ENCODE measurements at places on chromosomes 4 and X.

DNA sequence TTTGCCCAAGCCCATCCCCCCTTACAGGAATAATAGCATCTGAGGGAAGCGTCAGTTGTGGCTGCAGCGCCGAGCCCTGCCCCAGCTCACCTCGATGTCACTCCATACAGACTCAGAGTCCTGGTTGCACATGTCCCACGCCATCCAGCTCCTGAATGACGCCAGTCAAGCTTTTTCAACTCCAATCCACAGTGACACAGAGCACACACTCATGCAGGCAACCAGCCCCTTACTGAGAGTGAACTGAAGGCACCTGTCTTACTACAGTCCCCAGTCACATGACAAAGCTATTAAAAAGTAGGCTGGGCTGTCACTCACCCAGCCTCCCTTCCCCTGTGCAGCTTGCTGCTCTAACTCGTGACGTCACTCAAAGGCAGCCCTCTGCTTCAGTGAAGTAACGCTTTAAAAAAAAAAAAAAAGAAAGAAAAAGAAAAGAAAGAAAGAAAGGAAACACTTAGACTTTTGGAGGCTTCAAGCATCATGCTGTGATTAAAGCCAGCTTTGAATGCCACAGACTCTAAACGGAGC, at the start of gene PPARGC1A:
Gene PPARGC1A (minus strand): TSS at position 234 of the 528 bp plus-strand sequence. CDS start 90 bp downstream, at position 144.
- peak within 1 kb of the TSS; percentile 94 for H3K27ac ChIP-seq
- H3K4me3 ChIP-seq: peak within 1 kb of the TSS; percentile 67
- H3K36me3 ChIP-seq: no peaks in the 10 kb centered on the region
- peaks cover 52% of the 10 kb centered on the region for H3K4me1 ChIP-seq

- no peak overlapping the region for H3K27ac ChIP-seq
- H3K4me1 ChIP-seq: peaks cover 7% of the 10 kb centered on the region
- no peak for DNase-seq
Measured at GRCh38 chrX:150337536-150337935, 25.6 kb upstream of the MAMLD1 start.

- no peak for DNase-seq
- no peak overlapping the region for H3K4me3 ChIP-seq
- no peaks in the 10 kb centered on the region for H3K27me3 ChIP-seq
- peaks cover 36% of the 10 kb centered on the region for H3K4me1 ChIP-seq
- peak overlapping the region; percentile 38 for H3K27ac ChIP-seq
- H3K36me3 ChIP-seq: peaks cover 49% of the 10 kb centered on the region
Measured at GRCh38 chr4:168917138-168917779, 92.8 kb downstream of the CBR4 start.

- no peaks in the 10 kb centered on the region for H3K4me1 ChIP-seq
- no peaks in the 10 kb centered on the region for H3K27me3 ChIP-seq
- H3K27ac ChIP-seq: no peak overlapping the region
- no peak overlapping the region for H3K4me3 ChIP-seq
- DNase-seq: no peak
Measured at GRCh38 chrX:142076633-142077032, 128.5 kb downstream of the MAGEC2 start.

- DNase-seq: no peak
- no peak overlapping the region for H3K27ac ChIP-seq
- H3K36me3 ChIP-seq: no peaks in the 10 kb centered on the region
- H3K27me3 ChIP-seq: no peaks in the 10 kb centered on the region
Measured at GRCh38 chrX:14948691-14949090, 75.5 kb downstream of the MOSPD2 start.

DNA sequence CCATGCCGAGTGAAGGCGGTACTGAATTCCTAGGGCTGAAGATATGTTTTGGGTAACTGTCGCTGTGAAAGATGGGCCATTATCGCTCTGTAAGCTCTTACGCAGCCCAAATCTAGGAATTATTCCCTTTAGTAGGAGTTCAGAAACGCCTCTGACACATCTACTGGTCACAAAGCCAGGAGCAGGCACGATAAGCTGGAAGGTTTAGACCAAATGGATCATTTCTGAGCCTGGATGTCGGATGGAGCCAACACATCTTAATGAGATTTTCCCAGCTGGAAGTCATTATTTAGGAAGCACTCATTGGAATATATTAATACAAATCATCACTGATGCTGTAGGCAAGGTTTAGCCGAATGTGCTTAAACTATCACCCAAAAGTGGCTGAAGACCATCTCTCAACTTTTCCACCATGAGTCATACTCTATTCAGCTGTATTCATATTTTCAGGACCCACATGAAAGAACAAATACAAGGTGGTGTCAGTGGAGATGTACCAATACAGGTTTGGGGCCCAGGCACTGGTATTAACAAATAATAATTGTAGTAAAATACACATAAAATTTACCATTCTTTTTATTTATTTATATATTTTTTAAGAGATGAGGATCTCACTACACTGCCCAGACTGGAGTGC, 34.2 kb upstream of the ATRX start:
- H3K4me1 ChIP-seq: no peaks in the 10 kb centered on the region
- H3K27ac ChIP-seq: no peak overlapping the region
- H3K27me3 ChIP-seq: no peaks in the 10 kb centered on the region
- peaks cover 6% of the 10 kb centered on the region for H3K36me3 ChIP-seq
- no peak for DNase-seq

GRCh38 chr4:121339307-121339706, 41.5 kb downstream of the QRFPR start:
- DNase-seq: no peak
- H3K36me3 ChIP-seq: no peaks in the 10 kb centered on the region
- H3K27ac ChIP-seq: no peak overlapping the region
- H3K4me3 ChIP-seq: no peak overlapping the region
- H3K4me1 ChIP-seq: no peaks in the 10 kb centered on the region
- no peaks in the 10 kb centered on the region for H3K27me3 ChIP-seq

GRCh38 chr4:155319516-155319915, 57.2 kb downstream of the MAP9 start:
- no peaks in the 10 kb centered on the region for H3K36me3 ChIP-seq
- H3K4me1 ChIP-seq: no peaks in the 10 kb centered on the region
- peaks cover 14% of the 10 kb centered on the region for H3K27me3 ChIP-seq
- H3K4me3 ChIP-seq: no peak overlapping the region
- no peak for DNase-seq

GRCh38 chrX:131821945-131822622, 201.0 kb upstream of the STK26 start:
- H3K4me1 ChIP-seq: no peaks in the 10 kb centered on the region
- no peak for DNase-seq
- H3K27me3 ChIP-seq: no peaks in the 10 kb centered on the region
- peak overlapping the region; percentile 37 for H3K4me3 ChIP-seq
- H3K27ac ChIP-seq: peak overlapping the region; percentile 71
- H3K36me3 ChIP-seq: no peaks in the 10 kb centered on the region

DNA sequence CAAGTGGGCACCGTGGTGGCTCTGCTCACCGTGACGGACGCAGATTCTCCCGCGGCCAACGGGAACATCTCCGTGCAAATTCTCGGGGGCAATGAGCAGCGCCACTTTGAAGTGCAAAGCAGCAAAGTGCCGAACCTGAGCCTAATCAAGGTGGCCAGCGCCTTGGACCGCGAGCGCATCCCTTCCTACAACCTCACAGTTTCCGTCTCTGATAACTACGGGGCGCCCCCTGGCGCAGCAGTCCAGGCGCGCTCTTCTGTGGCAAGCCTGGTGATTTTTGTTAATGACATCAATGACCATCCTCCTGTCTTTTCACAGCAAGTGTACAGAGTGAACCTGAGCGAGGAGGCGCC, 2.7 kb downstream of the FAT4 start:
- H3K4me1 ChIP-seq: peaks cover 82% of the 10 kb centered on the region
- peak overlapping the region; percentile 95 for H3K27ac ChIP-seq
- peak overlapping the region; percentile 94 for H3K4me3 ChIP-seq
- peaks cover 9% of the 10 kb centered on the region for H3K36me3 ChIP-seq

DNA sequence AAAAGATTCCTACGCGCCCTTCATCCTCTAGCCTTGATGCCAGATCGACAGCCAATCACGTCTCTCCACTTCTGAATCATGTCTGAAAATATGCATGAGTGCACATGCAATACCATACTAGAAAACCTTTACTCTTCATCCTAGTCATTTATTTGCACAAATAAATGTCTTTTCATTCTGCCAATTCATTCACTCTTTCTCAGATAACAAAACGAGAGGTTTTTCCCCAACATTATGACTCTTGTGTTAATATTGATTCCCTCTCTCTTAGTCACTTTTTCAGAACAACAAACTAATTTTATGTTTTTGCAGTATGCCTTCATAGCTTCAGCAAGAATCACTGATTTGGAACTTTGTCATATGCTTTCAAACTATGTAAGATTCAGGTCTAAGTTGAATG, 549.4 kb upstream of the GALNT7 start:
- H3K27ac ChIP-seq: no peak overlapping the region
- no peaks in the 10 kb centered on the region for H3K4me1 ChIP-seq
- no peaks in the 10 kb centered on the region for H3K27me3 ChIP-seq
- H3K36me3 ChIP-seq: no peaks in the 10 kb centered on the region
- DNase-seq: no peak

DNA sequence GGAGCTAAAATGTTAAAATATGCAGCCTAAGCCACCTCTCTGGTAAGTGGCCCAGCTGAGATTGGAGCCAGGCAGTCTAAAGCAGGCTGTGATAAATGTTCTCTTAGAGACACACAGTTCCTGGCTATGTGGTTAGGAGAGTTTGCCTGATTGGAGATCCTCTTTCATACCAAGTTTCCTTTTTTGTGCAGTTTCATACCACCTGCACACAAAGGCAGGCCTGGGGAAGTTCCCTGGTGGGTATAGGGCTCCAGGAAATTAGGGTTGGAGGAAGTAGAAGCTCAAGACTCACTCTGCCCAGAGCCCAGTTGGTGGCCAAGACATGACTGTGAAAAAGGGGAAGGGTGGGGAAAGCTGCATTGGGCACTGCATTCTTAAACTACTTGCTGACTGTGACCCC, 16.9 kb downstream of the CYBB start:
- H3K36me3 ChIP-seq: no peaks in the 10 kb centered on the region
- no peak overlapping the region for H3K27ac ChIP-seq
- peak; percentile 13 for DNase-seq

GRCh38 chr4:7068279-7068842, 497 bp upstream of the GRPEL1 start:
- no peaks in the 10 kb centered on the region for H3K27me3 ChIP-seq
- H3K4me1 ChIP-seq: peaks cover 48% of the 10 kb centered on the region
- H3K27ac ChIP-seq: peak overlapping the region; percentile 96
- H3K36me3 ChIP-seq: peaks cover 8% of the 10 kb centered on the region

GRCh38 chr4:119657111-119657611, 28.6 kb upstream of the PDE5A start:
- H3K4me3 ChIP-seq: no peak overlapping the region
- no peak for DNase-seq
- no peaks in the 10 kb centered on the region for H3K36me3 ChIP-seq
- no peak overlapping the region for H3K27ac ChIP-seq

GRCh38 chr4:96473246-96473645, 633.4 kb downstream of the PDHA2 start:
- H3K27ac ChIP-seq: no peak overlapping the region
- H3K27me3 ChIP-seq: no peaks in the 10 kb centered on the region
- no peaks in the 10 kb centered on the region for H3K36me3 ChIP-seq
- no peak overlapping the region for H3K4me3 ChIP-seq

- H3K27ac ChIP-seq: peak overlapping the region; percentile 14
- DNase-seq: no peak
- no peak overlapping the region for H3K4me3 ChIP-seq
- H3K27me3 ChIP-seq: no peaks in the 10 kb centered on the region
- H3K4me1 ChIP-seq: peaks cover 3% of the 10 kb centered on the region
- no peaks in the 10 kb centered on the region for H3K36me3 ChIP-seq
Measured at GRCh38 chr4:119329835-119330620, 8.1 kb upstream of the FABP2 start.

GRCh38 chrX:130933358-130933757, 30.3 kb upstream of the ENOX2 start:
- no peaks in the 10 kb centered on the region for H3K36me3 ChIP-seq
- no peak overlapping the region for H3K4me3 ChIP-seq
- no peak for DNase-seq
- no peaks in the 10 kb centered on the region for H3K27me3 ChIP-seq
- no peak overlapping the region for H3K27ac ChIP-seq

- no peaks in the 10 kb centered on the region for H3K36me3 ChIP-seq
- H3K4me3 ChIP-seq: no peak overlapping the region
- H3K4me1 ChIP-seq: no peaks in the 10 kb centered on the region
- H3K27ac ChIP-seq: no peak overlapping the region
Measured at GRCh38 chr4:152079543-152080293, 318.9 kb upstream of the GATB start.

DNA sequence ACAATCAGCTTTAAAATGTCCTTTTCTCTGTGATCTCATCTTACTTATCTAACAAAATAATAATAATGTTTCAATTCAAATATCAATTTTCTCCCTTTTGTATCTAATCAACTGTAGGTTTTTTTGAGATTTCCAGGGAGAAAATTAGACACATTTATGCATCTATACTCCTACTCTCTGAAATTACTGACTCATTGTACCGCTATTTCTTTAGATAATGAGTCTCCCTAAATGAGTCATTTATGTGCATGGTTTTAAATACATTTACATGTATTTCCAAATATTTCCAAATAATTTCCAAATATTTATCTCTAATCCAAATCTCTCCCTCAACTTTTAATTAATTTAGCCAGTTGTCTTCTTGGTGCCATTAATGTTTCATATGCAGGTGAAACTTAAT, 621.0 kb downstream of the TECRL start:
- no peaks in the 10 kb centered on the region for H3K27me3 ChIP-seq
- no peaks in the 10 kb centered on the region for H3K4me1 ChIP-seq
- H3K36me3 ChIP-seq: no peaks in the 10 kb centered on the region
- H3K27ac ChIP-seq: no peak overlapping the region
- H3K4me3 ChIP-seq: no peak overlapping the region
- DNase-seq: no peak

DNA sequence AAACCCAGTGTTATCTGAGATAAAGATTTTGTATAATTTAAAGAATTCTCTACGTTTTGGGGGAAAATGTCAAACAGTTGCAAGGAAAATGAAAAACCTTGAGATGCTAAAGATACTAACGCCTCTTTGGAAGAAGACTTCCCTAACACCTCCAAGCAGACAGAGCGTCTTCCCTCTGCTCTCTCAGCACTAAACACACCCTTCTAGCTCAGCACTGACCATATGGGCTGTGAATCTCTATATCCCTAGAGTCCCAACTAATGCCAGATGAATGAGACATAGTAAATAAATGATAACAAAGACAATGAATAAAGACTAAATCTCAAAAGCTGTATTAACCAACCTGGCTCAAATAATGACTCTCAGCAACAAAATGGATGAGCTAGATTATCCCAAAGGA, 13.3 kb downstream of the FUNDC1 start:
- H3K4me1 ChIP-seq: no peaks in the 10 kb centered on the region
- no peak overlapping the region for H3K4me3 ChIP-seq
- no peaks in the 10 kb centered on the region for H3K36me3 ChIP-seq

GRCh38 chrX:22186165-22186564, 86.5 kb upstream of the CBLL2 start:
- no peak for DNase-seq
- H3K36me3 ChIP-seq: no peaks in the 10 kb centered on the region
- no peaks in the 10 kb centered on the region for H3K27me3 ChIP-seq
- no peak overlapping the region for H3K4me3 ChIP-seq
- no peak overlapping the region for H3K27ac ChIP-seq

- peak overlapping the region; percentile 46 for H3K4me3 ChIP-seq
- peak overlapping the region; percentile 90 for H3K27ac ChIP-seq
- H3K4me1 ChIP-seq: peaks cover 9% of the 10 kb centered on the region
- no peaks in the 10 kb centered on the region for H3K36me3 ChIP-seq
- DNase-seq: no peak
- no peaks in the 10 kb centered on the region for H3K27me3 ChIP-seq
Measured at GRCh38 chr4:189838821-189839497, 101.7 kb upstream of the FRG1 start.
